Stimulated activated CD4-positive, alpha-beta T cell treated with anti-CD3 and anti-CD28 coated beads, Interleukin-1b, Interleukin-23, amount 100 ng/mL, for 1 hour (primary cell): ENCODE measurements at places on chromosomes 2 and 18.

DNA sequence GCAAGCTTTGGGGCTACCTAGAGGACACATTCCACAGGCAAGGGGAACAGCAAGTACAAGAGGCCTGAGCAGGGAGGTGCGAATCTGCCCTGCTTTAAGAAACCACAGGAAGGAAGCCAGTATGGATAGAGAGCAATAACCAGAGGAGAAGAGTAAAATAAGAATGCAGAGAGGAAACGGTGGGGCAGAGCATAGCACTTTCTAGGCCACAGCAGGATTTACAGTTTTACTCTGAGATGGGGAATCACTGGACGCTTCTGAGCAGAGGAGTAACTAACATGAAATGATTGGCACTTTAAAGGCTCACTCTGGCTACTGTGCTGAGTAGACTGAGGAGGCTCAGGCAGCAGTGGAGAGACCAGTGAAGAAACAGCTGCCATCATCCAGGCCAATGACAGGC is 23.8 kb downstream of the AAK1 start:
- DNase-seq = no peak

DNA sequence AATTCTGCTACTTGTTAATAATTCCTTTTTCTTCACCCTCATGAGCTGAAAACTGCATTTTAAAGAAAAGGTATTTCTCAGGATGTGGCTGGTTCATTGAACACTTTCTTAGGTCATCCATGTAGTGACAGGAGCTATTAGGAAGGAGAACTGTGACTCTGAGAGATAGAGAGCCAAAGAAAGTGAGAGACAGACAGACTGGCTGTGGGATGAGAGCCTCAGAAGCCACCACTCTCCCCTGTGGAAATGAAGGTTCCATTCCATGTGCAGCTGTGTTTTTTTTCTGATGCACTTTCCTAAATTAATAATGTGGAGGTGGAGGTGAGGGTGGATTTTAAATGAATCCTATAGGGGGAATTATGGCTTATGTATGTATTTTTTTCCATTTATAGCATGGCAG is 113.3 kb downstream of the FAM210A start:
- no peak for DNase-seq

DNA sequence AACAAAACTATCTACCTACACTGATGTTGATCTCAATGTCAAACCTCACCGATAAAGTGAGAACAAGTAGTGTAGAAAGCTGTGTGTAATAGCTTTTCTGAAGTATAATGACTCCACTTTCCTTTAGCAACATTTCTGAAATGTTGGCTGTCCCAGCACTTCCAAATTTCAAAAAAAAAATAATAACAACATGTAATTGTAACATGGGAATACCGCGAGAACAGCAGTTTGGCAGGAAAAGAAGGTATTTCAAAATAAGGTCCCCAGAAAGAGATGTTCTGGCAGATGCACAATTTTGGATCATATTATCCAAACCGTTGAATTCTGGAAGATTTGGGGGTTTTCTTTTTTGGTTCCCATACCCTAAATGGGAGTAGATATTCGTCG is 352.0 kb downstream of the ARHGAP15 start:
- no peak for DNase-seq

GRCh38 chr18:54357082-54357659 is 487 bp downstream of the STARD6 start:
- no peak for DNase-seq

- no peak for DNase-seq
Observed at GRCh38 chr2:191789796-191790195, 57.1 kb downstream of the CAVIN2 start.

GRCh38 chr2:177810906-177811305 is 261.7 kb downstream of the PDE11A start:
- DNase-seq = no peak

DNA sequence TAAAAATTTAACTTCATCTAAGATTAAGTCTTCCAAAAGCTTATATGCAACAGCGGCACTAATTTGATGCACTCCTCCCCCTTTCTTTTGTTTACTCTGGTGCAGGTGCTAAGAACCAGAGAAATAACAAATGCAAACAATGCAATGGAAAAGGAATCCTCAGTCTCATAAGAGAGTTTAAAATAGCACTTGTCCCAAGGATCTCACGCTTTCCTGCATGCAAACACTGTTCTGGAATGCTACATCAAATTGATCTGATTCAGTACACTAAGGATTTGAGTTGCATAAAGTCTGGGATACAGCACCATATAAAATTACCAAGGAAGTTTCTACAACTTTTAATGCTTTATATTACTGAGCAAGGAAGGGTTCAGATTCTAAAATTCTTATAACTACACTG is 50.5 kb downstream of the SEPTIN10 start:
- DNase-seq = no peak

DNA sequence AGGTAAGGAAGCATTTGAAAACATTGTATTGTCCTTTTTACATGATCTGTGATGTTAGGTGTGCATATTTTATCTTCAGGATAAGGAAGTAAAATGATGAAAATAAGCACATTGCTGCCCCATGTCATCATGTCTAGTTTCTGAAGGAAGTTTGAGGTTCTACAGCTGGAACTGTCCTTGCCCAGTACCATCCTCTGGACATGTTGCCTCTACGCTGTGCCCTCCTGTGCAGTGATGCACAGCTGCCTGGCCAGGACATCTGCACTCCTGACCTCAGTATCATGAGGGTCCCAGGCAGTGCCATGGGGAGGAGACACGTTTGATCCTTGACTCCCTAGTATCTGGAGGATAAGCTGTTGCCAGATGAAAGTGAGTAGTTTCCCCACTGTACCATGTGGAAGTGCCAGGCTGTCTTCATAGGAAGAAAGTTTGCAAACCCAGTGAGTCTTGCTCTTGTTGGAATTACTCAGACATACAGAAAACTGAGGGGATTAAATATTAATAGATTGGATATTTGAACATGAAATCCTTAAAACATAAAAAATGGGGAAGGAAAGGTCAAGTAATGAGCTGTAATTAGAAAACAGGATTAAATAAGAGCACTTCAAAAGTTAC is 9.5 kb downstream of the ALKAL2 start:
- no peak for DNase-seq

DNA sequence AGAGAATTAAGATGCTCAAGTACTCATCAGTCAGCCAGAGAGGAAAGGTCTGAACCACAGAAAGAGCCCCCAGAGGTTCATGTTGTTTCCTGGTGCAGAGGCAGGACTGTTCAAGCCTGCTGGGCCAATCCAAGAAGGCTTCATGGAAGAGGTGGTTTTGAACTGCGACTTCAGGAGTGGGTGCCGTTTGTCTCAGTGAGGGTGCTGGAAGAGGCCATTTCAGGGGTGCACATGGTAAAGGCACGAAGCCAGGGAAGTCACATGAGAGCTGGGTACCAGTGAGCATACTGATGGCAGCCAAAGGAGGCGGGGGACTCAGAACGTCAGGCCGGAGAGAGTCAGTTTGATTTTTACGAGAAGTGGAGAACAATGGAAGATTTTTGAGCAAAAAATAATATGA is 55.5 kb downstream of the EMILIN2 start:
- no peak for DNase-seq

DNA sequence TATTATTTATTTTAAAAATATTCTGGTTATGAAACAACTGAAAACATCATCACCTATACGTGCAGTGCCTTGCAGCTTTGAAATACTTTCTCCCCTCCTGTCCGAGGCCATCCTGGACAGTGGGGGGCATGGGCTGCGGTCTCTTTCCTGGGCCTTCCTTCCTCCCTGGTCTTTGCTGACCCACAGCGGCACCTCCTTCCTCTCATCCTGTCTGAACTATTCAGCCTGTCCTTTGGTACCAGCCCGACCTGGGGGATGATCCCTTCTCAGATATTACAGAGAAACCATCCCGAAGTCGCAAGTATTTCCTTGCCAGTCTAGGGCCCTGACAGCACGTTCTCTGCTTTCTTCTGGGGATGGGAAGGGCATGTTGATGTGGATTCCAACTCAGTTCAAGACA is 736.6 kb upstream of the HS6ST1 start:
- DNase-seq = no peak

- DNase-seq = no peak
Observed at GRCh38 chr2:211745295-211746097, 793.1 kb downstream of the ERBB4 start.

GRCh38 chr2:46451131-46451711 is 28.1 kb upstream of the TMEM247 start:
- DNase-seq = no peak

- no peak for DNase-seq
Observed at GRCh38 chr2:24818721-24819167, 25.5 kb downstream of the CENPO start.

- DNase-seq = no peak
Observed at GRCh38 chr2:55118643-55119083, 68.4 kb upstream of the RTN4 start.

- no peak for DNase-seq
Observed at GRCh38 chr2:65708086-65708485, 275.7 kb upstream of the SPRED2 start.

- DNase-seq = no peak
Observed at GRCh38 chr2:94947097-94948016, 76.1 kb downstream of the TEKT4 start.

GRCh38 chr2:46171411-46171953 is 125.7 kb upstream of the EPAS1 start:
- no peak for DNase-seq

GRCh38 chr2:151157000-151157735 is 104.5 kb downstream of the RBM43 start:
- no peak for DNase-seq

- no peak for DNase-seq
Observed at GRCh38 chr2:237159006-237159911, 73.6 kb downstream of the COPS8 start.

- no peak for DNase-seq
Observed at GRCh38 chr2:71006955-71007799, 12.5 kb upstream of the TEX261 start.

- DNase-seq = no peak
Observed at GRCh38 chr18:40258311-40258710, 1696.7 kb upstream of the PIK3C3 start.

GRCh38 chr2:11177871-11178690 is 22.8 kb downstream of the SLC66A3 start:
- no peak for DNase-seq

DNA sequence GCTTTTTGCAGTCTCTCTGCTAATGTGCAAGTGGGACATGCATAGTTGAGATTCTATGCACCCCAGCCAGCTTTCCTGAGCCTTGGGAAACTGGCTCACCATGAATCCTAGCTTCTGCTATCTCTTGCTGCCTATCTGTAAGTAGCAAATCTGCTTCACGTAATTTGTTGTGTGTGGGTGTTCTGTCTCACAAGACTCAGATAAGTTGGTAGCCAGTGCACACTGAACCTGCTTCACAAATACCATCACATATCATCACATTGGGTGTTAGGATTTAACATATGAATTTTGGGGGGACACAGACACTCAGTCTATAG is 13.9 kb upstream of the VRK2 start:
- no peak for DNase-seq

GRCh38 chr2:10126632-10127026 is 4.1 kb downstream of the RRM2 start:
- DNase-seq = no peak

DNA sequence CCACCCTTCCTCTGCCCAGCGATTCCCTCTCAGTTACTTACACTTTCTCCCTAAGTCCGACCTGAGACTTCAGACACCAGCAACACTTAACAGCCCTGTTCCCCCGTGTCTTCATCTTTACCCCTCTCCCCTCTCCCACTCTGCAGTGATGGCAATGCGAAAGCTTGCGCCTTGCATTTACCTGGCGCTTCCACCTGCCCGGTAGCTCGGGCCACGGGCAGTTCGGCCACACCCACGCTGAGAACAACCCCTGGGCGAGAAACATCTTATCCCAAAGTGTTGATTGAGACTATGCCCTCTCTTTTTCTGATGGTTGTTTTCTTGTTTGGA is 558 bp downstream of the DNAJC10 start:
- DNase-seq = no peak

DNA sequence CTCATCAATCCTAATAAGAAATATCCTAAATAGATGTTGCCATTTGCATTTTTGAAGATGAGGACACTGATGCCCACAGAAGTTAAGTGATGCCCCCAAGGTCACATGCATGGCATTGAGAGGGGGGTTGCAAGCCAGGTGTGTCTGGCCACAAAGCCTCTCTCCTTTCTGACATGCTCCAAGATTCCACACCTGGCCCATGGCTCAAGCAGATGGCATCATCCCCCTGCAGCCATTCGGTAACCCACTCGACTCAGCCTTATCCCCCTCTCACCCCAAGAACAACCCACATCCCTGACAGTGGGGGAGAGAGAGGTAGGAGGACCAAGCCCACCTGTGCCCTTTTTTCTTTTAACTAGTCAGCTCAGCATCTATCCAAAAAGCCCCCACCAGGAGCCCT is 16.5 kb upstream of the TEX51 start:
- DNase-seq = no peak

GRCh38 chr2:30514848-30515435 is 67.9 kb downstream of the LCLAT1 start:
- DNase-seq = no peak

- DNase-seq = no peak
Observed at GRCh38 chr18:22723773-22724172, 209.4 kb upstream of the RBBP8 start.

DNA sequence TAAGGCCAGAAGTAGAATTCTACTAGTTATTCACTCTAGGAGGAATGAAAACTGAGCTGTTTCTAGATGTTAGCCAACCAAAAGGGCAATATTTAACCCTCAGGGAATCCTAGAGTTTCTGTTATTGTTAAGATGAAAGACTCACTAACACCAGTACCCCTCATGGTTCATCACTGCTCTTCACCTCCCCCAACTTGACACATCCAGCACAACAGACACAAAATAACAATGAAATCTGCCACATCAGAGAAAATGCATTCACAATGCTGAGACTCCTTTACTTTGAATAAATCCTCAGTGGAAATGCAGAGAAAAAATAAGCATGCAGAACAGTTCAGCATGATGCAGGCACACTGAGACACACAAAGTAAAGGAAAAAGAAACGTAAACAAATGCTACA is 111.3 kb downstream of the RIF1 start:
- DNase-seq = no peak

GRCh38 chr18:26721854-26722564 is 143.5 kb downstream of the AQP4 start:
- no peak for DNase-seq

- DNase-seq = no peak
Observed at GRCh38 chr2:42973726-42974125, 181.3 kb upstream of the HAAO start.

- DNase-seq = no peak
Observed at GRCh38 chr2:130288467-130289403, 54.0 kb upstream of the IMP4 start.
